ENCODE measurements at places on chromosomes 6 and 20. TPM values are rescaled to one million over a fixed set of nuclear protein-coding genes. Genes with fewer than 3 reads are reported as not detected.

ISM1 gene
- 8.4 TPM for total RNA-seq

GSTA1 gene
- 22.2 TPM for total RNA-seq

MYCT1 gene
- 18.0 TPM for total RNA-seq

GRCh38 chr6:155883741-155884140, 428.1 kb upstream of the NOX3 start:
- no peaks in the 10 kb centered on the region for H3K36me3 ChIP-seq
- H3K4me1 ChIP-seq, result peaks cover 17% of the 10 kb centered on the region
- no peak for DNase-seq
- H3K4me3 ChIP-seq, result no peak overlapping the region
- H3K27ac ChIP-seq, result no peak overlapping the region

GRCh38 chr6:112800916-112801315, 453.8 kb downstream of the RFPL4B start:
- H3K4me1 ChIP-seq, result no peaks in the 10 kb centered on the region
- no peak overlapping the region for H3K27ac ChIP-seq
- H3K36me3 ChIP-seq, result no peaks in the 10 kb centered on the region
- H3K27me3 ChIP-seq, result no peaks in the 10 kb centered on the region

DNA sequence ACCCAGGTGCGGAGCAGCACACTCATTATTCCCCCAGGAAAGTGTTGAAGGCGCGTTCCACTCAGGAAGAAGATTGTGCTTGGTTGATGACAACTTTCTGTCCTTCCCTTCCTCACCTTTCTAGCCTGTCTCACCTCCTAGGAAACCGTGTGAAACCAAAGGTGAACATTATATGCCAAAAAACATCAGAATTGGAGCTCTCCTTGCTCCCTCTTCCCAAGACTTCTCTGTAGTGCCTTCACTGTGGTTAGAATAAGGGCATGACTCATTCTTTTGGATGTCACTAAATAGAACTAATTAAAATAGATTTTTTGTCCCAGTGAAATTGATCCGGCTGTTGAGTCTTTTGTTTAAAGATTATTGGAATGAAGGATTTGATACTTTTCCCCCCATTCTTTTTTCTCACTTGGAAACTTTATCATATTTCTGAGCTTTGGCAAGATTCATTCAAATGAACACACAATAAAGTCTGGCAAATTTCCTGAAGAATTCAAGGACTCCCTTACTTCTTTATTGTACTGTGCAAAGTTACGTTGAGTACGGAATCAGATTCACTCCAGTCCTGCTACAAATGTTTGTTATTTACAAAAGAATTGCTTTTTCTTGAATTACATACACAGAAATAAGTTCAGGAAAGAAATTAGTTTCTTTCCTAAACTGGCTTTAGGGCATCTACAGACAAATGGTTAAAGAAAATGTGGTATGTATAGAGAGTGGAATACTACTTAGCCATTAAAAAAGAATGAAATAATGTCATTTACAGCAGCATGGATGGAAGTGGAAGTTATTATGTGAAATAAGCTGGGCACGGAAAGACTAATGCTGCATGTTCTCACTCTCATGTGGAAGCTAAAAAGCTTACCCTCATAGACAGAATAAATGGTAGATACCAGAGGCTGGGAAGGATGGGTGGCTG, 142.8 kb upstream of the AKAP12 start:
- no peaks in the 10 kb centered on the region for H3K27me3 ChIP-seq
- no peak for DNase-seq
- peaks cover 7% of the 10 kb centered on the region for H3K36me3 ChIP-seq
- no peak overlapping the region for H3K27ac ChIP-seq
- H3K4me3 ChIP-seq, result no peak overlapping the region
- no peaks in the 10 kb centered on the region for H3K4me1 ChIP-seq

- H3K36me3 ChIP-seq, result no peaks in the 10 kb centered on the region
- no peak overlapping the region for H3K4me3 ChIP-seq
- no peaks in the 10 kb centered on the region for H3K27me3 ChIP-seq
- DNase-seq, result no peak
These were observed 16.0 kb downstream of the ECT2L start for GRCh38 chr6:138811866-138812265.

GRCh38 chr6:15829156-15829555, 166.3 kb upstream of the DTNBP1 start:
- H3K27ac ChIP-seq, result no peak overlapping the region
- no peak overlapping the region for H3K4me3 ChIP-seq
- H3K27me3 ChIP-seq, result no peaks in the 10 kb centered on the region
- H3K4me1 ChIP-seq, result no peaks in the 10 kb centered on the region

DNA sequence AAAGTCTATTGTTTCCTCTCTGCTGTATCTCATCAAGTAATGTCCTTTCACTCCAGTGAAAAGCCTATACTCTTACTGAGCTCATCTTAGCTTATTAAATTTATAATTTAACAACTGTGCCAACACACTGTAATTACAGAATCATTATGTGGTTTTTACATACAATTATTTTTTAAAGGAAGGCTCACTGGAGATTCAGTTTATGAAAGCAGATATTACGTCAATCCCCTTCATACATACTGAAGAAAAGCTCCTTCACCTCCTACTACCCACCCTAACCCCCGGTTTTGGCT, 28.1 kb downstream of the ARHGAP18 start:
- no peak for DNase-seq
- H3K36me3 ChIP-seq, result no peaks in the 10 kb centered on the region
- no peak overlapping the region for H3K4me3 ChIP-seq
- peaks cover 72% of the 10 kb centered on the region for H3K4me1 ChIP-seq

DNA sequence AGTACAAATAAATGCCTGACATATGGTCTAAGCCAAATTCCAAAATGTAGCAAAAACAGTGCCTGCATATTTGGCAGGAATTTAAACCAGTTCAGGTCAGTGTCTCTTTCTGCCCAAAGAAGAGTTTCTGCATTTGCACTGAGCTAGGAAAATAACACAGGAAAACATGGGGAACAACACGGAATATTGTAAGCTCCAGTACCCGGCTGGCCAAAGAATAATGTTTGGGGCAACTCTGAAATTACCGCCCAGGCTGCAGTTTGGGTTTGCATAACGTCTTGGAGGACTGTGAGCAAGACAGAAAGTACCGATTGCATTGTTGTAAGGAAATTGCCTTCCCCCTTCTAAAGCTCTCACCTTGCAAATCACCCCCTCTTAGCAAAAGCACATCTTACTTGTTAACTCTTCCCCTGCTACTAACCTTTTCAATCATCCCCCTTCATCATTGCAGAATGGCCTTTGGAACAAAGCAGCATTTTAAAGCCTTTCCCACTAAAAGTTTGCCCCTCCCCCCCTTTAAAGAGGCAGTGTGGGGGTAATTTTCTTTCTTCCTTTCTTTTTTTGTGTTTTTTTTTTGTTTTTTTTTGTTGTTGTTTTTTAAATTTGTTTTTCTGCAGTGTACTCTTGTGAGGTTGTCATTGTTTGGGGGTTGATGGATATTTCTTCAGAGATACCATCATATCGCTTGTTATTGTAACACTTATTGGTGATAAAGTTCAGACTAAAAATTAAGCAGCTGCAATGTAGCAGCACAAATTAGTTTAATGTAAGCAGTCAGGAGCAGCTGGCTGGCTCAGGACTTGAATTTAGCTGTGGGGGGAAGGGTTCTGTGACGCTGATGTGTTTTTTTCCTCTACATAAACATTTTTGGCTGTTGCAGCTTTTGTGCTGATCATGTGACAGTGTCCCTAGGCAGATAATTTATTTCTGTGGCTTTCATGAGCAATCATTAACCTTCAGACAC, 100.0 kb upstream of the CITED2 start:
- peaks cover 17% of the 10 kb centered on the region for H3K4me1 ChIP-seq
- no peak for DNase-seq
- H3K4me3 ChIP-seq, result peak overlapping the region; percentile 25
- H3K27me3 ChIP-seq, result no peaks in the 10 kb centered on the region

PTCHD4 gene
- 2.3 TPM for total RNA-seq

DNA sequence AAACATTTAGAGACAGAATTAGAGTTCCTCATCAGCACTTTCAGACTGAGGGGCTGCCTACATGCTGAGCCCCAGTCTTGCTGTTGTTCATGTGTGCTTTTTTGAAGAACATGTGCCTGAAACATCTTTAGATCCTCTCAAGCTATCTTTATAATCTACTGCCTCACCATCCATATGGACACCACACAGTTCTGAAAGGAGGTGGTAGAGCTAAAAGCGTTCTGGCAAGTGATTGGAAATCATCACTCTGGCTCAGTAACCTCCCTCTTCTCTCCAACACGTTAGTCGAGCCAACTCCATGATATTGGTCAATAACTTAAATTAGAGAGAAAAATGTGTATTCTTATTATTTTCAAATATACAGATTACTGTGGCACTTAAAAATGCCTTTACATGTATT, 40.6 kb downstream of the CLVS2 start:
- H3K36me3 ChIP-seq, result no peaks in the 10 kb centered on the region
- H3K4me3 ChIP-seq, result no peak overlapping the region
- no peaks in the 10 kb centered on the region for H3K27me3 ChIP-seq

DNA sequence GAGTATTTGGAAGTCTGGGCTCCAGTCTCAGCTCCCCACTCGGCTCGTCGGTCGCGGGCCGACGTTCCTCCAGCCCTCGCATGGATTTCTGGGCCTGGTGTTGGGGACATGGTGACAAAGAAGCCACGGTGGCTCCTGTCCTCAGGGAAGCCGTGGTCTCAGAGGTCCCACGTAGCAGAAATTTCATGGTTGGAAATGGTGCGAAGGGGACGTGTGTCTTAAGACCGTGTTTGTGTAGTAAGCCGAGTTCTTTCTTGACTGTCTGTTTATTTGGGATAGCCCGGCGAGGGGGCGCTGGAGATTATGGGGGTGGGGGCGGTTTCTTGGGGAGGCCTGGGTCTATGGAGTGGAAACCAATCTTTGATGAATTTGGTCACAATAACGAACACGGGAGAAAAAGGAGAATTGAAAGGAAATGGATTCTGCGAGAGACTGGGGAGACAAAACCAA, 23.5 kb upstream of the MAP3K7 start:
- H3K27ac ChIP-seq, result no peak overlapping the region
- DNase-seq, result no peak
- peak overlapping the region; percentile 63 for H3K4me3 ChIP-seq
- H3K4me1 ChIP-seq, result peaks cover 17% of the 10 kb centered on the region
- H3K36me3 ChIP-seq, result no peaks in the 10 kb centered on the region

DNA sequence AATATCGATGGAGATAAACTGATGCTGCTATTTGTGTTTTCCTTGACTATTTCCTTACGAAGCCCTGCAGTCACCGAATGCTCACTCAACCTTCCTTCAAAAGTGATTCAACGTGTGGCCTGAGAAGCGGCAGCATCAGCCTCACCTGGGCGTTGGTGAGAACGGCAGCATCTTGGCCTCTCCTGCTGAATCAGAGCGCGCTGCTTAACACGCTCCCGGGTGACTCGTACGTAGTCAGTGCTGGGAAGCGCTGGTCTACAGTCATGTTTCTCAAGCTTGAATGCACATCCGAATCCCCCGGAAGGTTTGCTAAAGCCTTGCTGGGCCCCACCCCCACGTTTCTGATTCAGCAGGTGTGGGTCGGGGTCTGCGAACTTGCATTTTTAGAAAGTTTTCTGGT, 214.1 kb upstream of the RREB1 start:
- no peaks in the 10 kb centered on the region for H3K27me3 ChIP-seq
- no peak overlapping the region for H3K4me3 ChIP-seq
- no peak for DNase-seq
- H3K36me3 ChIP-seq, result no peaks in the 10 kb centered on the region
- H3K4me1 ChIP-seq, result peaks cover 15% of the 10 kb centered on the region

DNA sequence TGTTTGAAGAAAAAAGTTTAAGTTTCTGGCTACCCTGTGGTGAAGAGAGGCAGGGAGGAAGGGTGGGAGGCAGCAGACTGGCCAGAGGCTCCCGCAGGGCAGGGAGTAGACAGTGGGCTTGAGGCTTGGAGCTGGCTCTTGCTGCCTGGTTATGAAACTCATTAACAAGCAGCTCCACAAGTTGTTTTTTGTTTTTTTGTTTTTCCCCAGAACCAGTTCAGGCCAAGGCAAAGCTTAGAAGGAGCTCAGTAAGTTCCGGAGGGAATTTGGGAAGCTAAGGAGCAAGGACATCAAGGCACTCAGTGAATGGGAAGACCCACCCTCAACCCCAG, 4.0 kb downstream of the DLL1 start:
- H3K4me1 ChIP-seq, result peaks cover 46% of the 10 kb centered on the region
- peak overlapping the region; percentile 21 for H3K4me3 ChIP-seq
- H3K27me3 ChIP-seq, result peaks cover 55% of the 10 kb centered on the region
- peaks cover 36% of the 10 kb centered on the region for H3K36me3 ChIP-seq

DNA sequence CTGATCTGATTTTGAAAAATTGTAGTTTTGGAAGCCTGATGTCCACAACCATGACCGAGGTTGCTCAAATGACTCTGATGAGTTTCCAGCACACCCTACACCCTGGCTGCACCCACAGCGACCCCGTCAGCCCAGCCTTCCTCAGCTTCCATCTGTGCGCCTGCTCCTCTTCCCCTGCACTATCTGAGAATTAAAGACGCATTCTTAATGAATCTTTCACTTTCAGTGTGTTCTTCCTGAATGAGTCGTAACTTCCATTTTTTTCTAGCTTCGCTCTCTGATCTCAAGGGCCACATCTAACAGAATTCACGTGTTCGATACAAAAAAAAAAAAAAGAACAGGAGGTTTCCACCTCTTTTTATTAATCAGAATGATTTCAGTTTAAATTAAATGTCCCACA, 21.3 kb upstream of the RREB1 start:
- H3K4me3 ChIP-seq, result peak overlapping the region; percentile 49
- H3K4me1 ChIP-seq, result peaks cover 20% of the 10 kb centered on the region
- no peaks in the 10 kb centered on the region for H3K36me3 ChIP-seq
- H3K27me3 ChIP-seq, result no peaks in the 10 kb centered on the region
- peak overlapping the region; percentile 74 for H3K27ac ChIP-seq

CGA gene
- total RNA-seq, result not detected
